Stimulated activated CD4-positive, alpha-beta T cell treated with anti-CD3 and anti-CD28 coated beads, Interleukin-4, amount 100 ng/mL, for 4 hours (primary cell): ENCODE measurements at places on chromosomes 3 and 15.

DNA sequence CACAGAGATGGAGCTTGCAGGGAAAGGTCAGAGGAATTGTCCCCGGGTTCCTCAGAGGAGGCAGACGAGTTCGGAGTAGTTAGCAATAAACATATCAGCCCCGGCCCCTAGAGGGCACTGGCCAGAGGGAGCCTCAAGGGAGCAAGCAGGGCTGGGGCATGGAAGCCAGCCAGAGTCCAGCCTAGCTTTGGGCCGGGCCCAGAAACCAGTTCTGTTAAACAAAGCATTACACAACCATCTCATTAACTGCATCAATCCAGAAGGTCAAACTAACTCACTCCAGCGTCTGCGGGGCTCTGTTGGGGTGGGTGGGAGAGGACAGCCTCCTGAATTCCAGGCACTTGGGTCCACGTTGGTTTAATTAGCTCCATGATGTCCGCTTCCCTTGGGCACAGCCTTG is 41.0 kb upstream of the IREB2 start:
- no peak for DNase-seq

DNA sequence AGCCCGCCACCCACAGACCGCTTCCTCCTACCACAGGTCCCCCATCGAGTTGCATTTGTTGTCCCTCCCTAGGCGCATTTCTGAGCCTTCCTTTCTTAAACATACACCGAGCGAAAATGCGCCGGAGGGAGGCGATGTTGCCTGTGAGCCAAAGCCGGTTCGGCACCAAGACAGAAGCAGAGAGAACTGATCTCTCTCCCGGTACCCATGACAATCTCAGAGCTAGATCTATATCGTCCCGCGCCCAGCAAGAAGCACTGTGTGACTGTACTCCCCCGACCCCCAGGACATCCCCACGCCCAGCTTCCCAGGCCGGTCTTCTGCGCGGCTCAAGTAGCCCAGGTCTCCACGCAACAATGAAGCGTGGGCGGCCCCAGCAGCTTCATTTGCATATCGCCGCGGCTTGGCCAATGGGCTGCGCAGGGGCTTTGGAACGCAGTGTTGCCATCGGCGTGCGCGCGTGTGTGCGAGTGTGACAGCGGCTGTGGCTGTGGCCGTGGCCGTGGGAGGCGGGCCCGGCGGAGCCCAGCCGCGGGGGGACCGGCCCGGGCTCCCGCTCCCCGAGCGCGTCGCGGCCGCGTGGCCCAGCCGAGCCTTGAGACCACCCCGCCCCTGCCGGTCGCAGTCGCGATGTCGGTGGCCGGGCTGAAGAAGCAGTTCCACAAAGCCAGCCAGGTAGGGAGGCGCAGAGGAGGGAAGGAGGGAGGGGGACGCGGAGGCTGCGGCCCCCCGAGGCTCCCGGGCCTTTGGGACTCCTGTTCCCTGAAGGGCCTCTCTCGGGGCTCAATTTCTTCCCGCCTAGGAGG is at the start of gene SH3GL3:
Gene SH3GL3 (plus strand): TSS at position 438 of the 806 bp plus-strand sequence. CDS start 193 bp downstream, at position 631.
- peak; percentile 46 for DNase-seq

GRCh38 chr3:73413619-73414018 is 211.1 kb downstream of the PDZRN3 start:
- no peak for DNase-seq

DNA sequence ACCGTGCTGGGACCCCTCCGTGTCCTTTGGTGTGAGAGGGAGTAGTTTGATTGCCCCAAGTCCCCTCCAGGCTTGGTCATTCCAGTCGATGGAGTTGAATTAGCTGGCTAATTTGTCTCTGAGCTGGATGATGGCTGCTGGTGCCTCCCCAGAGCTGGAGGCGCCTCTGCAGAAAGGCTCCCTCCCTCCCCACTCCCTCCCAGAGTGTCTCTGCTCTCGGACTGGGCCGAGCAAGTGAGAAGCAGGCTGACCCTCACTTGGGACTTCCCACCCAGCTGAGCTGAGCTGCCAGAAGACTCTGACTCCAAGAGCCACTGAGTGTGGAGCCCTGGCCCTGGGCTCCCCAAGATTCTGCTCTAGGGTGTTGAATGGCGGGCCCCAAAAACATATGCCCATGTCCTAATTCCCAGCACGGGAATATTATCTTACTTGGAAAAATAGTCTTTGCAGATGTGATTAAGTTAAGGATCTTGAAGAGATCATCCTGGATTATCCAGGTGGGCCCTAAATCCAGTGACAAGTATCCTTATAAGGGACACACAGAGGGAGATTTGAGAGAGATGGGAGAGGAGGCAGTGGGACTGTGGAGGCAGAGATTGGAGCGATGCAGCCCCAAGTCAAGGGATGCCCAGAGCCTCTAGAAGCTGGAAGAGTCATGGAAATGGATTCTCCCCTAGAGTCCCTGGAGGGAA is 60.7 kb upstream of the TLE3 start:
- no peak for DNase-seq

DNA sequence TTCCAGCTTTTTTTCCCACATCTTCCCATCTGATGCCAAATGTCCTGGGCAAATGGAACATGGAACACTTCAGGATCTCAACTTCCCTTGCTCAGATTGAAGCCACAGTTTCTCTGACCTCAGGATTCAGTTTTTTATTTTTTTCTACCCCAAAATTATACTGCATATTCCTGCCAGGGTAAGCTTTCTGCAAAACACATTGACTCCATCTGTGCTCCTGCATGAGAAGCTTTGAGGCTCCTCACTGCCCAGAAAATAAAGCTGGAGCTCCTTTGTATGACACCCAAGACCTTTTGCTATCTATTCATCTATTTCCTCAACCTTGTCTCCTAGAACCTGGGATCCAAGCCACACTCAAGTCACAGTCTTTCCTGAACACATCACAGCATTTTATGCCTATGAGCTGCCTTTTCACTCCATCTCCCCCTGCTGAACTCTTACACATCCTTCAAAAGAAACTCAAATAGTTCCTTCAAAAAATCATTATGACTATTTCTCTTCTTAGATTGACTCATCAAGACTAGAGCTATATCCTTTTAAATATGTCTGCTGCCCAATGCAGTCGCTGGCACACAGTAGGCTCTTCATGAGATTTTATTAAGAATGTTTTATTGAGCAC is 57.4 kb upstream of the PSMD6 start:
- DNase-seq, result no peak

- DNase-seq, result no peak
Observed at GRCh38 chr3:115980709-115981108, 357.4 kb downstream of the GAP43 start.

DNA sequence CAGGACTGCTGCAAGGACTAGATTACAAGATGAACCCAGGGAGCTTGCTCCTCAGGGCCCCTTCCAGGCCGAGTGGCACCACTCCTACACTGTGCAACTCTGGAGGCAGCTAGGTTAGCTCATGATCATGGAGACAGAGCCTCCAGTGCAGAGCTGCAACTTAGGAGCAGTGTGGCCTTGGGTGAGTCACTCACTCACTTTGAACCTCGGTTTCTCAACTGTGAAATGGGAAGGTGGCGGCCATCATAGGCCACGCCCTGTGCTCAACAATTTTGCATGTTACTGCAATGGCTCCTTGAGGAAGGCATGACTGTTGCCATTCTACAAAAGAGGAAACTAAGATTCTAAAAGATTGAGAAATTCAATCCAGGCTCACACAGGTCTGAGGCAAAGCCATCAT is 11.2 kb upstream of the CXCR6 start:
- DNase-seq, result no peak
